ENCODE measurements at places on chromosomes 12 and 14.

DNA sequence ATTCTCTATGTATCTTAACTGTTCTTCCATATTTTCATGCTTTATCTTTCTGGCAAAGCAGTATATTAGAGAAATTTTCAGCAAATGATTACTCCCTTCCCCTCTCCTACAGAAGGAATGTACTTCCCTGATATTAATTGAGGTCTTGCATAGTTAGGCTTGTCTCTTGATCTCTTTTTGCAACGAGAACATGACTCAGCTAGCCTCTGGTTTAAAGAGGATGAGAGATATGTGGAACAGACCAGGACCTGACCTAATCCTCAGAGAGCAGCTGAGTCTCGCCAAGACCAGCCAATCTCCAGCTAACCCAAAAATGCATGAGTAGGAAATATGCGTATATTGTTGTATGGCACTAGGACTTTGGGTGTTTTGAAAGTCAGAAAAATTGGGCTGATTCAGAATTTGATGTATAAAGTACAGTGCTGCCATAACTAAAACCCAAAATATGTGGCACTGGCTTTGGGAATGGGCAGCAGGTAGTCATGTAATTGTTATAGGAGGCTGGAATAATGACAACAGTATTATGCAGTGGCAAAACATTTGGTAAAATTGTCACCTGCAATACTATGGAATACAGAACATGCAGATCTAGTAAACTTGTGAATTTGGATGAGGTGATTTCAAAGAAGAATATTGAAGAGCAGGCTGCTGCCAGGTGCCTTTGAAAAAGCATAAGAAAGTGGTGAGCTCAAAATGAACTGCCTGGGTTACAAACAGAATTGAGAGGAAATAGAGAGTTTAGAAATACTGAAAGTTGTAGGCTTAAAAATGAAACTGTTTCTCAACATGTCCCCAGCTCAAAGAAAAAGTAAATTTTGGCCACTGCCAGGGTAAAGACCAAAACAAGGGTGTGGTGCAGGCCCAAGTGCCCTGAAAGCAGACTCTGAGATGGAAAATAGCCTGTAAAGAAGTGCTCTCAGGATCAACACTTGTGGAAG, 9.3 kb upstream of the USP15 start:
- DNase-seq = no peak

DNA sequence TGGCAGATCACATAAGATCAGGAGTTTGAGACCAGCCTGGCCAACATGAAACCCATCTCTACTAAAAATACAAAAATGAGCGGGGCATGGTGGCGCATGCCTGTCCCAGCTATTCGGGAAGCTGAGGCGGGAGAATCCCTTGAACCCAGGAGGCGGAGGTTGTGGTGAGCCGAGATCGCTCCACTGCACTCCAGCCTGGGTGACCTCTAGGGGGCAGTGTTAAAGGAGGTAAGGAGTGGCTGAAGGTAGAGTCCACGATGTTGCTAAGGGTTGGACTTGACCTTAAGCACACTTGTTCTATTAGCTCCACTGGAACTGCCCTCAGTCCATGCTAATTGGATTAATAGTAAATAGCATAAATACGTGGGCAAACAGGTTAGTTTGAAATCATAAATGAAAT, 62.4 kb upstream of the PSMC1 start:
- no peak for DNase-seq

GRCh38 chr12:119786539-119786938, 90.6 kb downstream of the CIT start:
- DNase-seq = no peak

- no peak for DNase-seq
Observed at GRCh38 chr14:33010495-33010894, 71.8 kb downstream of the NPAS3 start.

DNA sequence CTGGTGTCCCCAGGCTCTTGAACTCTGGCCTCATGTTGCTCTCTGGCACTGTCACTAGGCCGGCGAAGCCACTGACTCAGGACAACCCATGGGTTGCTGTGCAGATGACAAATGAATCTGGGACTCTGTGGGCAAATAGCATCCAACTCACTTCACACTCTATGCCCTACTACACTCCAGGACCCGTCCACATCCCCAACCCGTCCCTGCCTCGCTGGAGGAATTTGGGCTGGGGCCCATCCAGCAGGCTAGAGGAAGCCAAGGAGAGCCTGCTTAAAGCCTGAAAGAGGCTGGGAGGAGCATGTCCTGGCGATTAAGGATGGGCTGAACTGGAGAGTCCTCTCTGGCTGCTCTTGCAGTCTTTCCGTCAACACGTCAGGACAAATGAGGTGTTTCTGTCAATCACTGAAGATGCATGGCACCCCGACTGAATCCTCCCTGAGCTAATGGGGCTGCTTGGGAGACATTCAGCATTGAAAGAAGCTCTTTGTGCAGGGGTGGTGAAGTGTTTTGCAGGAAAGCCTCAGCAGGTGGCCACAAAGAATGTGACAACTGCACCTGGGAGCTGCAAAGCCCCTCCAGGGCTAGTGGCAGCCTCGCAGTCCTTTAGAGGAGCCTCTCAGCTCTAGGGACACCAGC, 71.7 kb downstream of the ANO2 start:
- DNase-seq = no peak

DNA sequence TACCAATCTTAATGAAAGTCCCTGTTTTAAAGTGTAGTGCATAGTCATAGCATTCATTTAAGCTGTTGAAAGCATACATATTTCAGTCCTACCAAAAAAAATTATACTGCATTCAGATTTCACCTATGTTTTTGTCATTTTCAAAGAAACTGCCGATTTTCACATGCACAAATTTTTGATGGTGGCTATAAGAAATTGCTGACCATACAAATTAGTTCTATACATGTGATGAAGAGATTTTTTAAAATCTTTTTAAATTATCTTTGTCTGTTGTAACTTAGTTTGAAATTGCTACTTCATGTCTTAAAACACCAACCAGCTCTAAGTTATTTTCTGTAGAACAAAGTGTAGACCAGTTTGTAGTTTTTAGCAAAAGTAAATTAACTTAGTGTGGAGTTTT, 3.5 kb upstream of the GTF2A1 start:
- no peak for DNase-seq

- DNase-seq = no peak
Observed at GRCh38 chr14:94615254-94615653, 3.1 kb downstream of the SERPINA3 start.

- DNase-seq = no peak
Observed at GRCh38 chr14:55899531-55899930, 218.7 kb upstream of the PELI2 start.

DNA sequence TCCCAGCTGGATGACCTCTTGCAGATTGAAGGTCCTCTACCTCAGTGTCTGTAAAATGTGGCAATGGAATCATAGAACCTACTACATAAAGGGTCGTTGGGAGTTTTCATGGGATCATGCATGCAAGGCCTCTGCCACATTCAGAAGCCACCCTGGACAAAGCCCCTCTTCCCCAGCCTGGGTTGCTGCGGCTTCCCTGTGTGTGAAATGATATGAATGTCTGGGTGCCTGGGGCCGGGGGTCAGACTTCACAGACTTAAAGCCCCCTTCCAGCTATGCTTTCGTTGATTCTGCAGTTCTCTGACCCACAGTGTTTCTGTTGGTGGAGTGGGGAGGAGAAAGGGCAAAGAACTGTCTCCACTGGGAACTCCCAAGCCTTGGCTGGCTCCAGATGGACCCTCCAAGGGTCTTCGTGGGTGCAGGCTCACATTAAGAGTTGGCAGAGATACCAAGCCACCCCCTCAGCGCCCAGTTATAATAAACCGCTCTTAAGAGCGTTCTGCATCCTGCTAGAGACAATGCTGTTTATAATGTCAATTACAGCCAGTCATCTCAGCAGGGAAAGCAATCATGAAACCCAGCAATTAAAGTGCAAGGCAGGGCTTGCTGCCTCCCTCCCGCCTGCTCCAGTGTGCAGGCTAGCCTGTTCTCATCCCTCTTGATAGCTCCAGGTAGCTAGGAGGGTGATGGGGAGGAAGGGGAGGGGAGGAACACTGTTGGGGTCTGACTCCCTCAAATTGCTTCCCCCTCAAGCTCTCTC, 210.9 kb upstream of the FKBP4 start:
- DNase-seq = no peak

GRCh38 chr14:68961781-68962584, 17.1 kb downstream of the ACTN1 start:
- DNase-seq = peak; percentile 53

DNA sequence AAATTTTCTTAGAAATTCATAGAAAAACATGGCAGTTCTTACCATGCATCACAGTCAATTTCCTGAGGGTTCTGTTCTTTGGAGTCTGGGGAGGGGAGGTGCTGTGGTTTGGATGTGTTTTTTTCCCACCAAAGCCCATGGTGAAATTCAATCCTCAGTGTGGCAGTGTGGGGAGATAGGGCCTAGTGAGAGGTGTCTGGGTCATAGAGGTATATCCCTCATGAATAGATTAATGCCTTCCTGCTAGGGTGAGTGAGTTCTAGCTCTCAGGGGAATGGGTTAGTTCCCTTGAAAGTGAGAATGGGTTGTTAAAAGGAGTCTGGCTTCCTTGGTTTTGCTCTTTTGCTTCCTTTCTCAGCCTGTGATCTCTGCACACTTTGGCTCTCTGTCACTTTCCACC, 277.8 kb downstream of the APAF1 start:
- DNase-seq = no peak

- no peak for DNase-seq
Observed at GRCh38 chr14:40318211-40318719, 886.0 kb upstream of the FBXO33 start.

- no peak for DNase-seq
Observed at GRCh38 chr14:76289276-76289675, 86.7 kb upstream of the ESRRB start.

DNA sequence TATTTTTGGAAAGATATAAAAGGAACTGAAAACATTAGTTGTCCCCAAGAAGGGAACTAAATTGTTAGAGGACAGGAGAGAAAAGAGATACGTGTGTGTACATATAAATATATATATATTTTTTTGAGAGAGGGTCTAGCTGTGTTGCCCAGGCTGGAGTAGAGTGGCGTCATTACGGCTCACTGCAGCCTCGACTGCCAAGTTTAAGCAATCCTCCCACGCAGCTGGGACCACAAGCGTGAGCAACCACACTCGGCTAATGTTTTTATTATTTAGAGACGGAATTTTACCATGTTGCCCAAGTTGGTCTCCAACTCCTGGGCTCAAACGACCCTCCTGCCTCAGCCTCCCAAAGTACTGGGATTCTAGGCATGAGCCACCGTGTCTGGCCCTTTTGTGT, 16.2 kb upstream of the NOP2 start:
- no peak for DNase-seq

DNA sequence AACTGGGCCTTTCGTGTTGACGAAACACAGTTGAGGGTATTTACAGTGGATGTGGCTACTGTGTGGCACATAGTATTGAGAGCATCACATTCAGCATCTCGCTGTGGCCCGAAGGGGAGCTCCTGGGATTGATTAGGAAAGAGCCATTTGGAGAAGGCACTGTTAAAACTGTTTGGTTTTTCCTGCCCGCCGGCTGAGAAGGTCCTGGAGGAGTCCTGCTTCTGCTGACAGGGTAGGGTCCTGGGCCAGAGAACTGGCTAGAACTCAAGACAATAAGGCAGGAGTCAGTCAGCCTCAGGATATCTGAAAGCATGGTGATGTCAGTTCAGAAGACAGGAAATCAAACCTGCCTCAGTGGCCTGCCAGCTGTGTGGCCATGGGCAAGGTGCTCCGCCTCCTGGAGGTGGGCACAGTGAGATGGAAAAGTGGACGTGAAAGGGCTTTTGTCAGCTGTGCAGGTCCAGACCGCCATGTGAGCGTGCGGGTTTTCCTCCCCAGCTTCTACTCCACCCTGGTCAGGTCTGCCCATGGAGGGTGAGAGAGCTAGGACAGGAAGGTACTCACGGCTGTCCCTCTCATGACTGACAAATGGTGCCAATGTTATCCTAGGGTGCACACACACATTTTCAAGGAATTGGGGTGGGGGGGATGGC, 92.3 kb downstream of the NTF3 start:
- no peak for DNase-seq

- no peak for DNase-seq
Observed at GRCh38 chr14:91008759-91009409, 51.6 kb downstream of the RPS6KA5 start.

- DNase-seq = no peak
Observed at GRCh38 chr14:103052407-103052806, 4.9 kb downstream of the CDC42BPB start.

GRCh38 chr12:113314121-113314529, 20.8 kb downstream of the SLC8B1 start:
- DNase-seq = peak; percentile 23

- DNase-seq = peak; percentile 65
Observed at GRCh38 chr14:22099942-22100763, 426.5 kb upstream of the OR4E1 start.

GRCh38 chr12:50661300-50662115, 102.4 kb upstream of the ATF1 start:
- no peak for DNase-seq

- DNase-seq = no peak
Observed at GRCh38 chr12:132129007-132129406, 15.1 kb downstream of the DDX51 start.

DNA sequence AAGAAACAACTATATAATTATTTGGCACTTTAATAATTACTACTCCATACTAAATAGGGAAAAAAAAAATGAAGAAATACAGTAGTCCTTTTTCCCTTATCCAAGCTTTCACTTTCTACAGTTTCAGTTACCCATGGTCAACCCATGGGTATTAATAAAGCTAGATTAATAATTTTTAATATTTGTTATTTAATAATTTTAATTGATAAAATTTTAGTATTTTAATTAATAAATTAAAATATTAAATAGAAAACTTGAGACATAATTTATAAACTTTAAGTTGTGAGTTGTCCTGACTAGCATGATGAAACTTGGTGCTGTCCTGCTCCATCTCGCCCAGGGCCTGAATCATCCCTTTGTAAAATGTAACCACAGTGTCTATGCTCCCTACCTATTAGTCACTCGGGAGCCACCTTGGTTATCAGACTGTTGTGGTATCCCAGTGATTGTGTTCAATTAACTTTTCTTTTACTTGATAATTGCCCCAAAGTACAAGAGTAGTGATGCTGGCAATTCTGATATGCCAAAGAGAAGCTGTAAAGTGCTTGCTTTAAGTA, 71.8 kb downstream of the PAWR start:
- no peak for DNase-seq

DNA sequence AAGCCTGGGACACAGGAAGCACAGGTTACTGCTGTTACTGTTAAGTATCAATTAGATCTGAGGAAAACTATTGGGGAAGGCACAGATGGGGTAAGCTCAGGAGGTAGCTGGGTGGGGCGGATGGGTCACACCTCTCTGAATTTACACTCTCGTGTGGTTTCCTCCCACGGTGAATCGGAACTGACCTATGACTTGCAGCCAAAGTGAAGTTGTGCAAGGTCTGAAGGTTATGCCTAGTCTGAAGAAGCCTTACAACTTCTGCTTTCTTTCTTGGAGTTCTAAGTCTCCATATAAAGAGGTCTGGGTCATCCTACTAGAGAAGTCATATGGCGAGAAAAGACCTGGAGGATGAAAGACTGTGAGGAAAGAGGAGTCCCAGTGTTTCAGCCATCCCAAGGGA, 25.6 kb upstream of the GPATCH2L start:
- DNase-seq = no peak

Data from Ammon's horn (tissue), 1 donor.